ENCODE measurements at places on chromosomes 11 and 22. TPM values are rescaled to one million over a fixed set of nuclear protein-coding genes. Genes with fewer than 3 reads are reported as not detected.

OR6A2 gene
- total RNA-seq = 0.28 TPM

KCNQ1 gene
- total RNA-seq = not detected

OR56A1 gene
- not detected for total RNA-seq

UBQLNL gene
- total RNA-seq = not detected

GNAZ gene
- total RNA-seq = 0.96 TPM

SLC17A6 gene
- not detected for total RNA-seq

SERPING1 gene
- total RNA-seq = 21.4 TPM

SLC6A5 gene
- not detected for total RNA-seq

Measured in regular cardiac myocyte (primary cell).